Glomerular endothelial cell (primary cell): ENCODE measurements at places on chromosomes 7 and 10. TPM values are rescaled to one million over a fixed set of nuclear protein-coding genes. Genes with fewer than 3 reads are reported as not detected.

Gene APBB1IP
- 0.47 and 0.68 TPM in 2 replicates for total RNA-seq

Gene ABCA13
- total RNA-seq: 0.18 and 0.44 TPM in 2 replicates

Gene ZFAND4
- total RNA-seq: 5.6 and 9.2 TPM in 2 replicates

DNA sequence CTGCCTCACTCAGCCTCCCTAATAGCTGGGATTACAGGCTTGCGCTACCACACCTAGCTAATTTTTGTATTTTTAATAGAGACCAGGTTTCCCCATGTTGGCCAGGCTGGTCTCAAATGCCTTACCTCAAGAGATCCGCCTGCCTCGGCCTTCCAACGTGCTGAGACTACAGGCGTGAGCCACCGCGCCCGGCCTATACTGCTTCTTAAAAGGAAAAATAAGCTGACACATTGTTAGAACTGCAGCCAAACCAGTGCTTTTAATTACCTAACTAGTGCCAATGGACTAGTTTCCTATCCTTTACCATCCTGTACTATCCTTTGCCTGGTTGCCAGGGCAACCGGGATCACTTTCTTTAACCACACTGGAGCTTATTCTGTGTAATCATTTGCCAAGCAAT is 108.0 kb downstream of the LRRTM3 start:
- no peak for DNase-seq

DNA sequence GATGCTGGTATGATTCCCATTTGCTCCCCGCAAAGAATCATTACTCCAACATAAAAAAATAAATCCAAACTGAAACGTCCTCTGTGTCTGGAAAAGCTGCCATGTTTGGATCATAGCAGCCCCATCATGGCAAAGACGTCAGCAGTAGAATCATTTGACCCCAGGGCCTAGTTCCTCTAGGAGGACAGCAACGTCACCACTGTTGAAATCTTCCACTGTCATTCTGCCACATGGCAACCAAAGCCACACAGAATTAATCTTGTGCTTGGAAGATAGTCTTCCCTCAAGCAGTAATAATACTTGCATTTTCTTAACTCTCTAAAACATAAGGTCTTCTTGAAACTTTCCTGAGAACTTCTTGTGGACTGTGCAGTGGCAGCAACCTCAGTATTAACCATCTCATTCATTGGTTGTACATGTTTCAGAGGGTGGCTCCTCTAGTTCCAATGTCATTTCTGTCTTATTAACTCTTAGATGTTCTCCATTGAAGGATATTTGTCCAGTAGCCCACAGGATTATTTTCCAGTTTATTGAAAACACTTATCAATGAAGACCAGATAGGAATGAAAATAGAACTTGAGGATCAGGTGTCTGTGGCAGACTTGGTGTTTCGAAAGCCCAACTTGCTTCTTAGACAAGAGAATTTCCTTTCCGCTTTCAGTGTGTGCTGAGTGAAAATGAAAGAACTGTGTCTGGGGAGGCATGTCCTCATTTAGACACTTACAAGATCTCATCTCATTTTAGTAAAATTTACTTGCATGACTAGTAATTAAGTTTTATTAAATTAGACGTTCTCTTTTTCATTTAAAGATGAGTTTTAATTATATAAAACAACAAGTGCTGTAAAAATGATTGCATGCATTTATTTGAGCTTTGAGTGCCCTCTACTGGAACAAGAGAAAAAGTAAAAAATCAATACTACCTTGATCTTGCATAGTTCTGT is 28.9 kb upstream of the INHBA start:
- no peak for DNase-seq

DNA sequence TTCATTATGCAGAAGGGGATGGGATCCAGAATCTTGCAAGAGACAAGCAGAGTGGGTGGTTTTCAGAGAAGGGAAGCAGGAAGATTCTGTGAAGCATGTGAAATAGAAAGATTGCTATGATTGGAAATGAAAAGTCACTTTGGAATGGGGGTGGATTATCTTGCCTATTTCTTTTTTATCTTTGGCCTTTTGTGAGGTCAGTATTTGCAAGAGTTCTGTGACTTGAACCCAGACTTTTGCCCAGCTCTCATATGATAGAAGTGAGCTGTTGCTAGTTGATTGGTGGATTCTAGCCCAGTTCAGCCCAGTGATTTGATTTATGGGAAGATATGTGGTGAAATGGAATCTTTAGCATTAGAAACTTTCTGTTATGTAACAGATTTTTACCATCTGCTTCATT is 17.1 kb downstream of the ENTPD7 start:
- no peak for DNase-seq

DNA sequence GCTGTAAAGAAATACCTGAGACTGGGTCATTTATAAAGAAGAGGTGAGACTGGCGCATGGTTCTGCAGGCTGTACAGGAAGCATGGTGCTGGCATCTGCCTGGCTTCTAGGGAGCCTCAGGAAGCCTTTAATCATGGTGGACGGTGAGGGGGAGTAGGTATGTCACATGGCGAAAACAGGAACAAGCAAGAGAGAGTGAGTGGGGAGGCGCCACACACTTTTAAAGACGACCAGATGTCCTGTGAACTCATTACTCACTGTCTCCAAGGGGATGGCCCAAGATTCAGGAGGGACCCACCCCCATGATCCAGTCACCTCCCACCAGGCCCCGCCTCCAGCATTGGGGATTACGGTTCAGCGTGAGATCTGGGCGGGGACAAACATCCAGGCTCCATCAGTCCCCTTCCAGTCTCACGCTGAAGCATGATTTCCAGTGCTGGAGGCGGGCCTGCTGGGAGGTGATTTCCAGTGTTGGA is 3.2 kb downstream of the ZNF316 start:
- DNase-seq: no peak
